ENCODE measurements at places on chromosomes 12 and 14.
A peak's percentile ranks its signal among the peaks of the same experiment; 100 is the strongest.

DNA sequence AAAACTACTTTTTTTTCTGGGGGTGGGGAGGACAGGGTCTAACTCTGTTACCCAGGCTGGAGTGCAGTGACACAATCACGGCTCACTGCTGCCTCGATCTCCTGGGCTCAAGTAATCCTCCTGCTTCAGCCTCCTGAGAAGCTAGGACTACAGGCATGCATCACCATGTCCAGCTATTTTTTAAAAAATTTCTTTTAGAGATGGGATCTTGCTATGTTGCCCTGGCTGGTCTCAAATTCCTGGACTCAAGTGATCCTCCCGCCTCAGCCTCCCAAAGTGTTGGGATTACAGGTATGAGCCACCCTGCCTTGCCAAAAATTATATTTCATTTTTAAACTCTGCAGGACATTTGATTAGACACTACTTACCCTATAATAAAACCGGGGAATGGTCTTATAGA is 5.5 kb downstream of the PPP2R3C start:
- DNase-seq = no peak

- no peak for DNase-seq
Measured at GRCh38 chr12:119828300-119828699, 48.8 kb downstream of the CIT start.

GRCh38 chr14:42527141-42527540 is 920.5 kb downstream of the LRFN5 start:
- DNase-seq = no peak

DNA sequence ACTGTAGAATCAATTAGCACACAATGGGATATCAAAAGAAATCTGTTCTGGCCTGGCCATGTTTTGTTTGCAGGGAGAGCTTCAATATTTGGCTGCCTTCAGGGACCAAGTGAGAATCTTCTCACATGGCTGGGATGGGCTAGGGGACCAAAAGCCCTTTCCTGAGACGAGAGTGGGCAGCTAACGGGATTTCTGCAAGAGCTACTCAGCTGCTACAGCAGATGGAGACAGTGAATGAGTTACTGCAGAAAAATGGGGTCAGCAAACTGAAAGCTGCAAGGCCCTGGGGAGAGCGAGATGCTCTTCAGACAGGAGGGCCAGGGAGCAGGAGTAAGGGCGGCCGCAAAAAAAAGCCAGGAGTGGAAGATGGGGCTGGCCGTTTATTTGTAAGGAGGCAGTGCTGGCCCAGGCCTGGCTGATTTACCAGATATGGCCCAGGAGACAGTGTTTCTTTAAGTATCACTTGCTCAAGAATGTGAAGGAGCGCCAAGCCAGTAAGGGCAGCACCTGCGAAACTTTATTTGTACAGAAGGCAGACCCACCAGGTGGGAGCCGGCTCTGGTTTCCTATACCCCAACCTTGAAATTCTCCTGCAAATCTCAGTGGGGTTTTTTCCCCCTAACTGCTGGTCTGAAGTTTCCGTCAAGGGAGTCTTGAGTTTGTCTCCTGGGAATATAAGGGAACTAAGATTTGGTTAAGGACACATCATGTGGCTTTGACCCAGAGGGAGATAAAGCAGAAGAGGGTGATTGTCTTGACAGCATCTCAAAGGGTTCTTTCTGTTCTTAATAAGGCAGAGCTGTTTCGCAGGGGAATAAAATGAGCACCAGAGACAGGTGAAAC is 57.8 kb downstream of the SSH1 start:
- DNase-seq = no peak

GRCh38 chr12:2451025-2451424 is 343.7 kb upstream of the FKBP4 start:
- DNase-seq = no peak

- DNase-seq = no peak
Measured at GRCh38 chr12:131131808-131132117, 178.1 kb downstream of the ADGRD1 start.

DNA sequence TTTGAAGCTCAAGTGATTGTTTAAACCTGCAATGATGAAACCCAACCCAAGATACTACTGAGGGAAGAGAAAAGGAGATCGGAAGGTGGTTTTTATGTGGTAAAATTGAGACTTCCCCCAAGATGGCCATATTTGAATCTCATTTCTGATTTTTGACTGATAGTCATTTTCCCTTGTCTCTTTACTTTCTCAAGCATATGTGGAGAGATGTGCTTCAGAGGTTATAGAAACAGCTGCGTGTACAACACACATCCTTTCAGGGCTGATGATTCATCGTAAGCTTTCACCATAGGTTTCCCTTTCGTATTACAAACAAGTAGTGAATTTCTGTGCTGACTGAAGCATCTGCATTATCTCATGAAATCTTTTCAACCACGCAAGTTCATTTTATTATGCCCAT is 276.2 kb downstream of the EMP1 start:
- no peak for DNase-seq

- DNase-seq = no peak
Measured at GRCh38 chr14:72833174-72833573, 60.7 kb downstream of the DPF3 start.

DNA sequence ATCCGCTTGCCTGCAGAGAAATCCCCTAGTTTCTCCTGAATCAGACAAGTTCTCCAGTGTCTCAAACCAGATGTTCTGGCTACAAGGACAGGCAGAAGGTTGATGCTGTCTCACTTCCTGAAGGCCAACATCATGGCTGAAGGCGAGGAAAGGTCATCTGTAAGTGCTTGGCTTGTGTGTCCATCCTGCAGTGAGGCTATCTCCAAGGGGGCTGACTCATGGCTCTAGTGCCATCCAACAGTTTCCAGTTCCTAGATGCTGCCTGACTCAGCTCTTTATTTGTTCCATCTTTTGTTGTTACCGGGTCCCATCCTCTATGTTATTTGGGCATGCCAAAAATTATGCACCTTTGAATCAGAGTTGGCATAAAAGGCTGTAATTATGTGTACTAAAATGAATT is 232.1 kb upstream of the TBX3 start:
- no peak for DNase-seq

DNA sequence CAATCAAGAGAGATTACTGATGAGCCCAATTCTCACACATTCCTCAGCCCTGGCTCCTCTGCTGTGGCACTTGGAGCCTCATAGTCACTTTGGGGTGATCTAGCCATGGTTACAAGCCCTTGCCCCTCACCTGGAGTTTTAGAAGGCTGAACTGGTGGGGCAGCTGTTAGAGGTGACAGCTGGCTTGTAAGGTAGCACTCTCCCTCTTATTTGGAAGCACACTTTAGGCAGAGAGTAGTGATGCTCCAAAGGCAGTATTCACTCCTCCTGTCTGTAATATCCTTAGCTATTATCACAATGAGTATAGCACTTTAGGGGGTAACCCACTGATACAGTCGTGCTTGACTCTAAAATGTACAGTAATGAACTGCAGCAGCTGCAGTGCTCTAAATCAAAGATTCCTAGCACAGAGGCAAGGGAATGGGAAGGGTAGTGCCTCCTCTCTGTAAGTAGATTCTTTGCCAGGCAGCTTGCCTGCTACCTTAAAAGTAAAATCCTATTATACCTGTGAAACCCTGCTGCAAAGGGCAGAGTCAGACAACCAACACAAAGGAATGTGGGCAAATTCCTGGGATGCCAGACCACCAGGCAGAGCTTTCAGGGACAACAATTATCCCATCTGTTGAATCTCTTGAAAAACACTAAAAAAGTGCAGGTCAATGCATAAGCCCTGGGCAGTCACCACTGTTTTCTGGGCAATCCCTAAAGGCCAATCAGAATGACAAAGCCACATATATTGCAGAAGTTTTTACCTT is 336.3 kb downstream of the NOVA1 start:
- DNase-seq = no peak

DNA sequence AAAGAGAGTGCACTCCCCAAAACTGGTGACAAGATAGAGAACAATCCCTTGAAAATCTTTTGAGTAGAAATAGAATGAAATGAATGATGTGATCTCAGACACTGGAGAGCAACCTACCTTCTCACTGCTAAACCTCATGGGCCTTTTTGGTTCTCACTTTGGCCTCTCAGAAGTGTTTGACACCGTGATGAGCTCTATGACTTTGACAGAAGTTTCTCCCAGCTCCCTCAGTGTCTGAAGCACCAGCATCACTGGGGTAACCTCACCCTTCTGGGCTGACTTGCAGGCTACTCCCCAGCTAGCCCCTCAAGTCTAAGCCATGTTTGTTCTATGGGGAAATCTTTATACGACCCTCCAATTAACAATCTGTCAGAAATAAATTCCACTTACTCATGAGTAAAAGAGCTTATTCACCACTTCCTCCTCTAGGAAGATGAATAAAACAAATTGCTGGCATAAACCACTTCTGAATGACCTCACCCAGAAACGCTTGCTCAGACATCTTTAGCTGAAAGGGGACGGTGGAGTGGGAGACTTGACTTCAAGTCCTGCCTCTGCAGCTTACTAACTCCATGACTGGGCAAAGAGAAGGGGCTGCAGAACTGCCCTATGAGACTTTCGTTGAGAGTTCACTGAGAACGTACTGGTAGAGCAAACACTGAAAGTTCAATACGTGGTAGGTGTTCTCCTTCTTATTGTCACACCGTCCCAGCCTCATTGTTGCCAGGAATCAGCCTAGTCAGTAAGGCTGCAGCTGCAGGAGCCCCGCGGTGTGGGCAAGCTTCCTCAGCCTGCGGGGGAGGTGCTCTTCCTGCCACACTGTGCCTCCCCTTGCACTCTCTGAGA is 46.5 kb downstream of the ST8SIA1 start:
- DNase-seq = no peak

DNA sequence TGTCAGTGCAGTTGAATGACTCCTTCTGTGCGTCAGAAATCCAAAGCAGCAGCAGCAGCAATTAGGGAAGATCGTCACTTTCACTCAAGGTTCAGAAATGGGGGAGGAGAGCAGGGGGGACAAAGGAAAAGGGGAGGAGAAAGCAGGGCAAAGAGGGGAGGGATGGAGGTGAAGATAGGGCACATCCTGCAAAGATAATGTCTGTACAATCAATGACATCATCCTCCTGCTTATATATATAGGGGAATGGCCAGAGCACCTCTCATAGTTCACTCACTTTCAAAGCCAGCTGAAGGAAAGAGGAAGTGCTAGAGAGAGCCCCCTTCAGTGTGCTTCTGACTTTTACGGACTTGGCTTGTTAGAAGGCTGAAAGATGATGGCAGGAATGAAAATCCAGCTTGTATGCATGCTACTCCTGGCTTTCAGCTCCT is at the start of gene NTS:
NTS (plus strand) TSS at position 265 of the 431 bp plus-strand sequence; CDS start at position 374, 109 bp downstream.
- DNase-seq = peak; percentile 91

- no peak for DNase-seq
Measured at GRCh38 chr12:131430158-131430742, 280.6 kb upstream of the SFSWAP start.

DNA sequence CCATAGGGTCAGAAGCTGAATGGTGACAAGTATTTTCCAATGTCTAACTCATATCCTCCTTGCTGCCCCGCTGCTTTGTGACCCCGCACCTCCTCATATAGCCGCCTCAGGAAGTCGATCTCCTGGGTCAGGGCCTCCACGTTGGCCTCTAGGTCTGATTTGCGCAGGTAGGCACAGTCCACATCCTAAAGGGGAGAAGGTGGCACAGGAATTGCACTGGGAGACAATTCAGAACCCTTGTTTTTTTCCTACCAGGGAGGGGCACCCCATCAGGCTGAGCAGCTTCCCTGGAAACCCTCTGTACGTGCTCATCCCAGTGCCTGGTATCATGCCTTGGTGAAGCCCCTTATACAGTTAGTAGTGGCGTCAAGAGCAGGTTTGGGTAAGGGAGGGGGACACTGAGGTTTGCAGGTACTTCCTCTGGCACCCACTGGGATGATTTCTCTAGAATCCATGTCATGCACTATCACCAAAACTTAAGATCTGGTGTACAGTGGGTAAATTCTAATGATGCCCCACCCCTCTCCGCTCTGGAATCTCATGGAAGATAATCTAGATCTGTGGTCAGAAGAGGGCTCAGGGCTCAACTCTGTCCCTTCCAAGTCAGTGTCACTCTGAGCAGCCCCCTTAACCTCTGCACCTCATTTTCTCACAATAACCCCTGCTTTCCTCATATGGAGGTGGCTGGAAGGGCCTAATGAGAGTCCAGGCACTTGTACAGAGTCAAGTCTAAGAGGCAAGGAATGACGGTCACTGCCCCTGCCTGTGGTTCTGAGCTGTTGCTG is 20.1 kb upstream of the KRT86 start:
- DNase-seq = no peak

- DNase-seq = no peak
Measured at GRCh38 chr12:96483116-96483515, 6.3 kb upstream of the CFAP54 start.

- DNase-seq = no peak
Measured at GRCh38 chr14:102551995-102552705, 40.3 kb upstream of the RCOR1 start.

DNA sequence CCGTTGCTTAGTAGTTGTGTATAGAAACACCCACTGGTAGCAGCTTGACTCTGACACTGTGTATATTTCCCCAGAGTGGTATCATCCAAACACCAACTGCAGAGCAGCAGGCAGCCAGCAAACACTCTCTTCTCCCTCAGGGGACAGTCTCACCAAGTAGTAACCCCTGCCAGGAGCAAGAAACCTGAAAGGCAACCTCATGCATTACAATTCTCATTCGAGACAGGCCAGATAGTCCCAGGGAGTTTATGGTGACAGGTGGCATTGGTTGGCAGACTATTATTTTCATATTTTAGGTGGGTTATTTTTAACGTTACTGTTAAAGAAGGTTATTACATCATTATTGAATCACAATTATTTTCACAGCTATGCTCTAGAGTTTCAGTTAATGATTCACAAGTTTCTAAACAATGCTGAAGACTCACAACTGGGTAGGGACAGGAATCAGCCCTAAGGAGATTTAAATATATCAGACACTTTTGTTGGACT is 222.8 kb downstream of the EGLN3 start:
- no peak for DNase-seq

- no peak for DNase-seq
Measured at GRCh38 chr14:95902273-95902826, 25.7 kb downstream of the TUNAR start.

- no peak for DNase-seq
Measured at GRCh38 chr12:34301251-34302130, 279.2 kb downstream of the ALG10 start.

DNA sequence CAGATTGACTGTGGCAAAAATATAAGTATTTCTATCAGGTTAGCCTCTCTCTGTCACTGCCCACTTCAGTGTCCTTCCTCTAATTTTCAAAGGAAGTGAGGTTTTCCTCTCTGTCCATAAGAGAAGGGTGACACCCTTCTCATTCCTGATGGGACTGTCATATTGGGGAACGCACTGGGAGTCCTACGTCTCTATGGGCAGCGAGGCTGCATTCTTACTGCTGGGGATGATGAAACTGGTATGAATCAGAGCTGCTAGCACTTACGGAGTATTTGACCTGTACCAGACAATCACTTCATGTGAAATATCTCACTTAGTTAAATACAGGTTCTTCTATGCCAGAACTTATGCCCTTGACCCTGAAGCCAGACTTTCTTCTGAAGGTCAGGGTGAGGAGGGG is 436.3 kb downstream of the DPF3 start:
- DNase-seq = no peak

GRCh38 chr14:68270342-68270741 is 450.8 kb downstream of the RAD51B start:
- DNase-seq = no peak

DNA sequence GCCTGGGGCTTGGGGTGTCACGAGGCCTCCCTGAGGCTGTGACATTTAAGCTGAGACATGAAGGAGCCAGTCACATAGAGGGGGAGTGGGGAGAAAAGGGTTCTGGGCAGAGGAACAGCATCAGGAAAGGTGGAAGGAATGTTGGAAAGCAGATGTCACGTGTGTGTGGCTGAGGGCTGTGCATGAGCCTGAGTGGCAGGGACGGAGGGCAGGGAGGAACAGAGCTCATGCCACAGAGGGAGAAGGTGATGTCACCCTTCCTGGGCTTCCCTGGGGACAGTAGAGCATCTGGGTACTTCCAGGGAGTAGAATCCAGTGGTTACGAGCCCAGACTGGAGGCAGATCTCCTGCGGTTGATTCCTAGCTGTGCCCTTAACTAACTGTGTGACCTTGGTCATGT is 32.0 kb upstream of the JDP2 start:
- DNase-seq = no peak
